Panc1 (cell line): ENCODE measurements at places on chromosomes 6 and 20.
A peak's percentile ranks its signal among the peaks of the same experiment; 100 is the strongest.

GRCh38 chr6:163806755-163807499 lies 392.4 kb downstream of the QKI start:
- no peak for DNase-seq

DNA sequence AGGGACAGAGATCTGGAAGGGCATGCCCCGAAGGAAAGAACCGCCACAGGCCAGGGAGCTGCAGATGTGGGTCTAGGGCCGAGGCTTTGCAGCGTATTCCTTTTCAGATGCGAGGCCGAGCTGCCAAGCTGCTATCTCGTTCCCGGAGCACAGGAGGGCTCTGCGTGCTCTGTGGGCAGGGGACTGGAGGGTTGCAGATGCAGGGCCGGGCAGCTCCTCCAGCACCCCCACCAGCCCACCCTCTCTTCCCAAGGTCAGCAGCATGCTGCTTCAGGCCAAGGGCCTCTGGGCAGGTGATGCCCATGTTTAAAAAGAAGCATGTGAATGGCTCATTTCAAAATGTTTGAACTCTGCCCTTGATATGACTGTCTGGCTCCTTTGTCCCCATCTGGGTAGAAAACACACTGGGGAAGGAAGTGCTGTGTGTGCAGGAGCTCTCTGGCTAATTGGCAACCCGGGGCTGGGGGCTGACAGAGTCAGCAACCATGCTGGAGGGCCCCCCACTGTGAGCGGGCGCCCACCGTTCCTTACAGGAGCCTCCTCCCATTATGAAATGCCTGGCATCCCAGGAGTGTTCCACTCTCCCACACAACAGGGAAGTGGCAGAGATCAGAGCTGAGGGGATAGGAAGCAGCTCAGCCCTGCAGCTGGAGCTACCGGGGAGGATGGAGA lies 353.3 kb downstream of the ZFAND3 start:
- no peak for DNase-seq

- DNase-seq = no peak
Measured at GRCh38 chr6:166866839-166867637, 89.3 kb downstream of the RNASET2 start.

GRCh38 chr20:57470212-57470522 lies 54.8 kb downstream of the CTCFL start:
- DNase-seq = no peak

DNA sequence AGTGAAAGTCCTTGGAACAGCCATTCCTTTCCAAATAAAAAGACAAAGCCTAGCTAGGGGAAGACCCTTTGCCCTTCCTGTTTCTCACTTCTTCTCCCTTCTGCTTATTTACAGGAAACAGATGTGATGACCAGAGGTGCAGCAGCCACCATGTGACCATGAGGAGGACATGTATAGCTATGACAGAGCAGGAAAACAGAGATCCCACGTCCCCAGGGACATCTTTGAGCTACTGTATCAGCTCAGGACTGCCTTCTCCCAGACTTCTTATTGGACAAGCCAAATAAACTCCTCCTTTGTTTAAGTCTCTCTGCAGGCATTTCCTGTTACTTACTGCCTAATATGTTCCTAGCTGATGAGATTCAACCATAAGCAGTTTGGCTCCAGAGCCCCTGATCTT lies 133.1 kb upstream of the MLN start:
- DNase-seq = no peak

GRCh38 chr6:114989279-114989964 lies 646.6 kb upstream of the HS3ST5 start:
- DNase-seq = no peak

DNA sequence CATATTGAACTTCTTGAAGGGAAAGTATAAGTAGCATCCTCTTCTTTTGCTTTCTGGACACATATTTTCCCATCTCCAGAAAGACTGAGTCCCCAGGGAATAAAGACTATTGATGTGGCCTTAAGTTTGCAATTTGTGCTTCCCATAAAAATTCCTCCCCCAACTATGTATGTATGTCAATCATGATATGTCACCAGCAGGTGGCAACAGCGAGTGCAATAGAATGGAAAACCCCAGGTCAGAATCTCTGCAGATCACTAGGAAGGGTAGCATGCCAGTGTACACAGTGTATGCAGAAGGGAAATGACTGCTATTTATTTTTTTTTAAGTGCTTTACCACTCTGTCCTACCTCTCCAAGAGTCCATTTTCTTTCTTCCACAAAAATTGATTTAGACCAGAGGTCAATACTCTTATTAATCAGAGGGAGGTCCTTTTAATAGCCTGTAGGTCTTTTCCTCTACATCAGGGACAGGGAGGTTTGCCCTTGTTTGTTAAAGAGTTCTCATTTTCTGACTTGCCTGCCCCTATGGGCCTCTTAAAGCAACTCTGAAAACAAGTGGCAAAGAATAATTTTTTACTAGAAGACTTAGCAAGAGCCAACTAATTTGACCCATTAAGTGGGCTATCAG lies 61.4 kb downstream of the BMP2 start:
- peak; percentile 42 for DNase-seq

DNA sequence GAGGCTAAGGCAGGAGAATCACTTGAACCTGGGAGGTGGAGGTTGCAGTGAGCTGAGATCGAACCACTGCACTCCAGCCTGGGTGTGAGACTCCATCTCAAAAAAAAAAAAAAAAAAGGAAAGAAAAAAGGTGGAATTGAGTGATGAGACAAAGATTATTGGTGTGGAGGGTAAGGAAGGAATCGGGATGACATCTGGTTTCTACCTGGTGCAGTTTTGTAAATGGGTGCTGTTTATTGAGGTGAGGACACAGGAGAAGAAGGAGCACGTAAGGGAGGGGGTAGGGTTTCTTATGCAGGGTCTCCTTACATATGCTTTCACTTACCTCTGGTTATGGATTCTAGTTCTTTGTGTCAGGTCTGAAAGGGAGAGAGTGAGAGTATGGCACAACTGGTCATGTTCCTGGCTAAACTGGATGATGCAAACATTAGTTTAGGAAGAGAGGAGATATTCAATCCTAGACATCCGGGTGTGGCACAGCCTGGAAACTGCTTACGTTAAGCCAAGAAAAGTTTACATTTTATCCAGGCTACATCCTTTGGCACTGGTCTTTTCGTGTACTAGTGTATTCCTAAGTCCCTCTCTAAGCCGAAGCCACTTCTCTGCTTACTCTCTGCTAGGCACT lies 5.4 kb downstream of the RALY start:
- no peak for DNase-seq
